ENCODE measurements at places on chromosomes 5 and 9. TPM values are rescaled to one million over a fixed set of nuclear protein-coding genes. Genes with fewer than 3 reads are reported as not detected.

DNA sequence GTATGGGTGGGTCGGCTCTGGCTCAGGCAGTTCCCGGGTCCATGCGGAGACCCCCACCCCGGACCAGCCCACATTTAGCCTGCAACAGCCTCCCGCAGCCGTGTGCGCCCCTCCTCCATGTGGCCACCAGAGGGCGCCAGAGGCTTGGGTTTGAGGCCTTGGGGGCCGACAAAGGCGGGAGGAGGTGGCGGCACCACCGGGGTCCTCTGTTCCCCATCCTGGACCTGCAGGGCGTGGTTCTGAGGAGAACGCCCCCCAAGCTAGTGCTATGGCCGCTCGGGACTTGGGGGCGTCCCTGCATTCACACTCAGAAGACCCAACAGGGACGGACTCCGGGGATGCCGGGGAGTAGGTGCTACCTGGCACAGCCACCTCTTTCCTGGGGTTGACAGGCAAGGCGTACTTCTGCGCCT, 16.5 kb downstream of the ASS1 start:
- H3K36me3 ChIP-seq, result no peaks in the 10 kb centered on the region
- H3K4me3 ChIP-seq, result no peak overlapping the region
- peaks cover 6% of the 10 kb centered on the region for H3K4me1 ChIP-seq
- H3K27me3 ChIP-seq, result peaks cover 14% of the 10 kb centered on the region

DNA sequence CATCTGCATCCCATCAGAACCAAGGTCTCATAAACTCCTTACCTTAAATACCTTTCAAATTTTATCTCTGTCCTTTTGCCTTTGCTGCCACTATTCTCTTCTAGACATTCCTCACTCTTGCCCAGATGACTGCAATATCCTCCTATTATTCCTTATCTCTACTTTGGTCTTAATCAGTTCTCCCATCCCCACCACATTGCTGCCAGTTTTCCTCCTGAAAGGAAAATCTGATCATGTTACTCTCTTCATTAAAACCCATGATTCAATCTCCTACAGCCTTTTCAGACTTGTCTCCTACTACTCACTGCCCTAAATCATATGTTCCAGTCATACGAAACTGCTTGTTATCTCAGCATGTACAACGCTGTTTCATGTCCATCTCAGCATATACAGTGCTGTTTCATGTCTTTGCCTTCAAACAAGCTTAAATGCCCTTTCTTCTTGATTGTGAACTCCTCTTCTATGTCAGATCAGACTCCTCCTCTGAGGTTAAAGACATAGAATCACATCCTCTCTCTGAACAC, 152.6 kb upstream of the FST start:
- no peak for DNase-seq
- H3K36me3 ChIP-seq, result no peaks in the 10 kb centered on the region
- no peak overlapping the region for H3K27ac ChIP-seq
- H3K4me3 ChIP-seq, result no peak overlapping the region

DNA sequence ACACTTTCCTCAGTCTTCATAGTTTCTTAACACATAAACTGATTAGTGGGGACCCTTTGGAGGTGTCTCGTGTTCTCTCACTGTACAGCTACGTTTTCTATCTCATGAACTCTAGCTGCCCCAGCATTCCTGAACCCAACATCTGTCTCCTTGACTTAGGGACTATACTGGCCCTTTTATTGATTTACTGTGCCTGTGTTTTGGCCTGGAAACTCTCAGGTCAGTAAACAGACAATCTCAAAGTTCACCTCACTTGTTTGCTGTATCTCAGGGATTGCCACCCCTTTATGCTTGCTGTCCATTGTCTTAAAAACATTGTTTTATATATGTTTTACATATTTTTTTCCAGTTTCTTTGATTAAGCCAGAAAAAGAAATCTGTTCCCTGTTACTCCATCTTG, 222.8 kb downstream of the FAM170A start:
- H3K36me3 ChIP-seq, result no peaks in the 10 kb centered on the region
- peaks cover 6% of the 10 kb centered on the region for H3K4me1 ChIP-seq
- DNase-seq, result no peak
- no peak overlapping the region for H3K4me3 ChIP-seq
- peaks cover 2% of the 10 kb centered on the region for H3K27me3 ChIP-seq

DNA sequence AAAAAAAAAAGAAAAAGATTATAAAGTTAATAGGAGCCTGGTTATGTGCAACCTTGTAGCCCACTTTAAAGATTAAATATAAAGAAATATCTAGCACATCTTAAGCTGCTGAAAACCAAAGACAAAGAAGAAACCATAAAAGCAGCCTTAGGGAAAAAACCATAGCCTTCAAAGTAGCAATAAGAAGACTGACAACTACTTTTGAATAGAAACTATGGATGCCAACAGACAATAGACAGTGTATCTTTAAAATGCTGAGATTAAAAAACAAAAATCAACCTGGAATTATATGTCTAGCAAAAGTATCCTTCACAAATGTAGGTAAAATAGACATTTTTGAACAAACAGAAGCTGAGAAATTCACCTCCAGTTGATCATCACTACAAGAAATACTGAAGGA, 3.4 kb upstream of the KIF12 start:
- H3K27ac ChIP-seq, result no peak overlapping the region
- H3K4me3 ChIP-seq, result no peak overlapping the region

GRCh38 chr5:157740229-157740610, 3.3 kb upstream of the LSM11 start:
- no peak for DNase-seq
- H3K4me1 ChIP-seq, result peaks cover 11% of the 10 kb centered on the region
- no peak overlapping the region for H3K27ac ChIP-seq
- peaks cover 10% of the 10 kb centered on the region for H3K36me3 ChIP-seq
- H3K4me3 ChIP-seq, result no peak overlapping the region

DNA sequence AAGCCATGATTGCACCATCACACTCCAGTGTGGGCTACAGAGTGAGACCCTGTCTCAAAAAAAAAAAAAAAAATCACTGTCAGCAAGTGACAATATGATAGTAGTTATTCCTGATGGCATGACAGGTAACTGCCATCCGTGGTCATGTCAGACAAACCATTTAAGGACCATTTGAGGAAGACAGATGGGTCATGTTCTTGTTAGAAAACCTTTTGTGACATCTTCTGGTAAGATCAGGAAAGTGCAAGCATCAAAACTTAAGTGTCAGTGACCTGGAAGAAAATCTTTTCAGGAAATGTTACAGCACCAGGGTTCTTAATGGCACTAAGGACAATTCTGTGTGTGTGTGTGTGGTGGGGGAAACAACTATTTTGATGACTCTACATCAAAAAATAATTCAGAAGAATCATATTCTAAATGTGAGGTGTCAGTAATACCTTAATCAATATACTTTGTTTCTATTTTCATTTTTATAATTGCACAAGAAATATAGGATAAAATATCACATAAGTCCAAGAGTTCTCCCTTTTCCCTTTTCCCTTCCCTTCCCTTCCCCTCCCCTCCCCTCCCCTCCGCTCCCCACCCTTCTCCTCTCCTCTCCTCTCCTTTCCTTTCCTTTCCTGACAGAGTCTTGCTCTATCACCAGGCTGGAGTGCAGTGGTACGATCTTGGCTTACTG, 17.8 kb downstream of the SLC38A9 start:
- H3K4me3 ChIP-seq, result no peak overlapping the region
- peaks cover 16% of the 10 kb centered on the region for H3K36me3 ChIP-seq
- H3K4me1 ChIP-seq, result peaks cover 2% of the 10 kb centered on the region
- peaks cover 1% of the 10 kb centered on the region for H3K27me3 ChIP-seq
- H3K27ac ChIP-seq, result no peak overlapping the region

- H3K27ac ChIP-seq, result no peak overlapping the region
- no peak overlapping the region for H3K4me3 ChIP-seq
- H3K36me3 ChIP-seq, result no peaks in the 10 kb centered on the region
- DNase-seq, result no peak
- no peaks in the 10 kb centered on the region for H3K4me1 ChIP-seq
Observed at GRCh38 chr9:124576751-124577150, 69.6 kb upstream of the NR5A1 start.

- no peak overlapping the region for H3K27ac ChIP-seq
- no peaks in the 10 kb centered on the region for H3K4me1 ChIP-seq
- no peak overlapping the region for H3K4me3 ChIP-seq
- H3K36me3 ChIP-seq, result no peaks in the 10 kb centered on the region
Observed at GRCh38 chr9:136156209-136157120, 37.8 kb upstream of the TMEM250 start.

DNA sequence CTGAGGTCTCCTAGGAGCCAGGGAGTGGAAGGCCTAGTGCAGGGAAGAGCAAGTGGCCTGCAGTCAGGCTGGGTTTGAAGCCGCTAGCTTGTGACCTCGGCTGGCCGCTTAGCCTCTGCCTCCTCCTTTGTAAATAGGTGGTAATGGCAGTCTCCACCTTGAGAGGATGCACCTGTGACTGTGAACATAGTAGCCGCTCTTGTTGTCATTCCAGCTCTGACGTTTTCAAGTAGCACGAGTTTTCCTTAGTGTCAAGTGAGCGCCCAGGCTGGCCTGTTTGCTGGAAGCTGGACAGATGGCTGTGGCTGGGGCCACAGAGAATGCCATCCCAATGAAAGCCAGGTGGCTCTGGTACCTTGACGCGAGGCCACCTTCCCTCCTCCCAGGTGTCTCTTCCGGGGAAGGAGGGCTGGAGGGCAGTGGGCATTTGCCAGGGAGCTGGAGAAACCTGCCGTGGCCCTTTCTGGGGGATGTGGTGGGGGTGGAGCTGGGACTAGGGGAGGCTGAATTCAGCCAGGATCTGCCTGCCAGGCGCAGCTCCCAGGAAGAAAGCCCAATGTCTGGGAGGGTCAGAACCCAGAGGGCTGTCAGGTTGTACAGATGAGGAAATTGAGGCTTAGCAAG, 2.5 kb downstream of the ASS1 start:
- no peak overlapping the region for H3K4me3 ChIP-seq
- DNase-seq, result no peak
- H3K36me3 ChIP-seq, result no peaks in the 10 kb centered on the region
- no peak overlapping the region for H3K27ac ChIP-seq
- H3K4me1 ChIP-seq, result peaks cover 6% of the 10 kb centered on the region
- H3K27me3 ChIP-seq, result no peaks in the 10 kb centered on the region

- no peak overlapping the region for H3K27ac ChIP-seq
- no peaks in the 10 kb centered on the region for H3K36me3 ChIP-seq
- H3K4me3 ChIP-seq, result no peak overlapping the region
Observed at GRCh38 chr5:82050955-82051354, 79.1 kb downstream of the ATG10 start.

DNA sequence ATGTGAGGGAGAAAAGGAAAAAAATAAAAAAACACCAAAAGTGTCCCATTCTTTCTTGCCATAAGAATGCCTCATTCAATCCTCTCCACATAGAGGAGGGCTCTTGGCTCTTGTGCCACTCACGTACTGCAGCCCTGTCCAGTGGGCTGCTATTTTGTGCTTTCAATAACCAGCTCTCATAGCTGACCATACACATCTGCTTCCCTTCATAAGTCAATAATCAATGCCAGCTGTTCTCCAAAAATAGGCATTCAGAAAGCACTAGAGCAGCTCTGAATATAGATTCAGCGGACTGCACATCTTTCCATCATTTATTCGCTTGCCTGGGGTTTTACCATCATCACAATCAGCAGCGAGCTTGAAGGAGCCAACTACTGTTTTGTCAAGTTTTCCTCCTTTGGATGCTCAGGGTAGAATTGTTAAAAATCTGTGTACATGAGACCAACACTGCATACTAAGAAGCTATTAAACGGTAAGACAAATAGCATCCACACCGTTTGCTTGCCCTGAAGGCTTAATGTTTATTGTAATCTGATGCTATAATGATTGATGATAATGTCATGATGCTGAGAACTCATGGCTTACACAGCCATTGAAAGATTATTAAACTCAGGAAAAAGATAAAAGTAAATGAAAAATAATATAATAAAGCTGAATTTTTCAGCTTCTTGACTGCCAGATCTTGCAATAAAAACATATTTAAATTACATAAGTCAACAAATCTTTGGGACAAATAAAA, 80.0 kb downstream of the OXCT1 start:
- DNase-seq, result no peak
- no peak overlapping the region for H3K4me3 ChIP-seq
- peaks cover 25% of the 10 kb centered on the region for H3K4me1 ChIP-seq
- H3K27me3 ChIP-seq, result no peaks in the 10 kb centered on the region
- H3K27ac ChIP-seq, result no peak overlapping the region

GRCh38 chr5:135477613-135478066, 25.5 kb upstream of the TIFAB start:
- H3K36me3 ChIP-seq, result peaks cover 4% of the 10 kb centered on the region
- no peak overlapping the region for H3K4me3 ChIP-seq
- peaks cover 12% of the 10 kb centered on the region for H3K27me3 ChIP-seq
- no peaks in the 10 kb centered on the region for H3K4me1 ChIP-seq

DNA sequence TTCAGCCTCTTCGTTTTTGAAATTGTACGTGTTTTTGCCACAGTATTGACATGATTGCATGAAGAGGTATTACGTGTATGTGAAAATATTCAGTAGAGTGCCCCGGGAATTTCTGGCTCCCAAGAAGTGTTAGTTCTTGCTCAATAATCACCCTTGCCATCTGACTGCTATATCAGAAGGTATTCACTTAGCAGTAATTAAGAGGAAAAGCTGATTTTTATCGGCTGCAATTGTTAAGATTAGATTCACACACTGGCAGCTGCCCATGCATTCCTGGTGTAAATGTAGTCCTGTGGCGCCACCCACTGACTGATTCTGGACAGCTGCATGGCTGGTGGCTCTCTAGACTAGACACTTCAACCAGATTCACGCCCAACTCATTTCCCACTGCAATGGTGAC, 440.1 kb upstream of the ADAMTS16 start:
- no peaks in the 10 kb centered on the region for H3K36me3 ChIP-seq
- H3K4me3 ChIP-seq, result no peak overlapping the region

DNA sequence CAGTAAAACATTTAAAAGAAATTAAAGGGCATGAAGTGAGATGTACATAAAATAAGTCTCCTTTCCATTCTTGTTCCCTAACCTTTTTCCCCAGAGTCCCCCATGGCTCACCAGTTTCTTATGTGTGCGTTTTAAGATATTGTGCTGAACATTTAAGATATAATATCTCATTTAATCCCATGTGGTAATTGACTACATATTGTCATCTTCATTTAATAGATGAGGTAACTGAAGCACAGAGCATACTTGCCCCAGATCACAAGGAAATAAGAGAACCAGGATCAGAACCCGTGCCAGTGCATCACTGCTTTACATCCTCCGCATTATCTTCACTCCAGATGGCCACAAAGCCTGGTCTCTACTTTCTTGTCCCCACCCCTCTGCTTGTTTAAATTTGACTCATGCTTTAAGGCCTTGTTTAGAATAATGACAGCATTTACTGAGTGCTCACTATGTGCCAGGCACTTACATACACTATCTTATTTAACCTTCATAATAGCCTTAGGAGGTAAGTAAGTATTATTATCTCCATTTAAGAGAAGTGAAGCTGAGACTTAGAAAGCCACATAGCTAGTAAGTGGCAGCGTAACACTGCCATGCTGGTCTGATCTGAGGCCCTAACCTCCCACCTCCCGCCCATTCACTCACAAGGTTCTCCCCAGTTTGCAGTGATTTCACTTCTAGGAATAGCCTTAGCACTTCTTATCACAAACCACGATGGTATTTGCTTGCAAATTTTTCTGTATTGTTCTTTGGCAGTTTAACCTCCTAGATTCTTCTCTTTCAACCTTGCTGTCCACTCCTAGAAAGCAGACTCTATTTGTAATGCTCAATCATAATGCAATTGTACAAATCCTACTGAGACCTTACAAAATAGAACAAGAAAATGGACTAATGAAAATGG, 78.4 kb upstream of the IL6ST start:
- no peak overlapping the region for H3K4me3 ChIP-seq
- no peak for DNase-seq
- no peak overlapping the region for H3K27ac ChIP-seq
- peaks cover 2% of the 10 kb centered on the region for H3K27me3 ChIP-seq

The CFAP90 gene
- total RNA-seq, result not detected

The CHMP5 gene
- 88.7 TPM for total RNA-seq

The UGT3A2 gene
- total RNA-seq, result 7.2 TPM

All from endothelial cell (in vitro differentiated cells).